Small intestine (tissue), 16 donors: ENCODE measurements at places on chromosomes 2 and 18.
A peak's percentile ranks its signal among the peaks of the same experiment; 100 is the strongest.

DNA sequence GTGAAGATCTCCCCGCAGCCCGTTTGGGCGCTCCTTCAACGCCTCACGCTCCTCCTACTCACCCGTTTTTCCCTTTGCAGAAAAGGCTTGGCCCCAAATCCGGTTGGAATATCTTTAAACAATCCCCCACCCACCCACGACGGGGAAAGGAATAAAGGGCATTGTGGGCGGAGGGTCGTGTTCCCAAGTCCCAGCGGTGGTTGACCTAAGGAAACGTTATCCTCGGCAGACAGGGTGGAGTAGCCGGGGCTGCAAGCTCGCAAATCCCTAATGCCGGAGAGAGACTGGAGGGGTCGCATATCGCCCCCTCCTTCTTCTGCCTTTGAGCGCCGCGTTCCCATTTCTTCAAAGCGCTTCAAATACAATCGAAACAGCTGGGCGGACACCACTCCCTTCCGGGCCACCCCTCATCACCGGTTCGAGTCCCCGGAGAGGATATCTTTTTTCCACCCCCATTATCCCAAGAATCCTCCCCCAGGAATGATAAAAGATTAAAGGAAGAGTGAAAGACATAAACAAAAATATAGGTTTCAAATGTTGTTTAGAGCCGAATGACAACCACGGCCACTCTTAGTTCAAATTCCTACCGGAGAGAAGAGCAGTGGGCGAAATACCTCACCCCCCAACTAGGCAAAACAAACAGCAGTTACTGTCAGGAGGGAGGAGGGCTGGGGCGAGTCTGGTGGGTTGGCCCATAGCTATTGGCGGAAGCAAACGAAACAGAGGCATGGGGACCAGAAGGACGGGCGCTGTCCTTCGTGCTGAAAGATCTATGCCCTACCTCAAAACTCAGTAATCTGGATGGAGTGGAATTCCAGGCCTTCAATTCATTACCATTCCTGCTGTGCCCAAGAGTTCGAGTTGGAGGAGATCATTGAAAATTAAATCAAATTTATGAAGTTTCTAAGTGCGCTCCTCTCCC lies 2.8 kb upstream of the GAD1 start:
- no peak overlapping the region for H3K4me3 ChIP-seq
- no peaks in the 10 kb centered on the region for H3K36me3 ChIP-seq
- DNase-seq, result peak; percentile 15
- H3K27ac ChIP-seq, result no peak overlapping the region
- H3K4me1 ChIP-seq, result peaks cover 7% of the 10 kb centered on the region
- H3K27me3 ChIP-seq, result peaks cover 63% of the 10 kb centered on the region

DNA sequence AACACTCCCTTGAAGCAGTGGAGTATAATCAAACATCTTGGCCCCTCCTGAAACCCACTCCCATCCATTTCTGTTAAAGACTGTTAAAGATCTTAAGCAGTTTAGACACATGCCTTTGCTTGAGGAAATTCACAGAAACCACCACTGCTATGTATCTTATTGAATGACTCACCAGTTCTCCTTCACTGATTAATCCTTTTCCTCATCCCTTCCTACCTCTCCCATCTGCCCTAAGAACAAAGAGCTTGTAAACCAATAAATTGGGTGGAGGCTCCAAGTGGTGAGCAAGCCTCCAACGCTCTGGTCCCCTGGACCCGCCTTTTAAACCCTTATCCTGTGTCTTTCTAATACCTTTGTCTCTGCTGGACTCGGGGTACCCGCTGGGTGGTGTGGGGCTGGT lies 746.1 kb downstream of the LRP1B start:
- no peaks in the 10 kb centered on the region for H3K36me3 ChIP-seq
- no peak overlapping the region for H3K4me3 ChIP-seq
- DNase-seq, result no peak
- H3K27ac ChIP-seq, result no peak overlapping the region

GRCh38 chr2:237465515-237466148 lies 21.4 kb upstream of the MLPH start:
- no peaks in the 10 kb centered on the region for H3K36me3 ChIP-seq
- no peak overlapping the region for H3K4me3 ChIP-seq
- H3K4me1 ChIP-seq, result no peaks in the 10 kb centered on the region
- no peaks in the 10 kb centered on the region for H3K27me3 ChIP-seq
- DNase-seq, result no peak

- H3K36me3 ChIP-seq, result no peaks in the 10 kb centered on the region
- peaks cover 4% of the 10 kb centered on the region for H3K27me3 ChIP-seq
- H3K4me1 ChIP-seq, result no peaks in the 10 kb centered on the region
- no peak overlapping the region for H3K27ac ChIP-seq
Observed at GRCh38 chr2:98282109-98282508, 64.1 kb upstream of the CNGA3 start.

- peaks cover under 1% of the 10 kb centered on the region for H3K4me1 ChIP-seq
- peak within 1 kb of the TSS; percentile 87 for H3K27ac ChIP-seq
- H3K27me3 ChIP-seq, result no peaks in the 10 kb centered on the region
- peak within 1 kb of the TSS; percentile 64 for H3K4me3 ChIP-seq
- DNase-seq, result peak; percentile 96
- no peaks in the 10 kb centered on the region for H3K36me3 ChIP-seq
Observed at GRCh38 chr2:227717687-227718567, at the start of gene SLC19A3. SLC19A3 (minus strand) TSS chr2:227718028; CDS start chr2:227702318, 15,710 bp downstream.

DNA sequence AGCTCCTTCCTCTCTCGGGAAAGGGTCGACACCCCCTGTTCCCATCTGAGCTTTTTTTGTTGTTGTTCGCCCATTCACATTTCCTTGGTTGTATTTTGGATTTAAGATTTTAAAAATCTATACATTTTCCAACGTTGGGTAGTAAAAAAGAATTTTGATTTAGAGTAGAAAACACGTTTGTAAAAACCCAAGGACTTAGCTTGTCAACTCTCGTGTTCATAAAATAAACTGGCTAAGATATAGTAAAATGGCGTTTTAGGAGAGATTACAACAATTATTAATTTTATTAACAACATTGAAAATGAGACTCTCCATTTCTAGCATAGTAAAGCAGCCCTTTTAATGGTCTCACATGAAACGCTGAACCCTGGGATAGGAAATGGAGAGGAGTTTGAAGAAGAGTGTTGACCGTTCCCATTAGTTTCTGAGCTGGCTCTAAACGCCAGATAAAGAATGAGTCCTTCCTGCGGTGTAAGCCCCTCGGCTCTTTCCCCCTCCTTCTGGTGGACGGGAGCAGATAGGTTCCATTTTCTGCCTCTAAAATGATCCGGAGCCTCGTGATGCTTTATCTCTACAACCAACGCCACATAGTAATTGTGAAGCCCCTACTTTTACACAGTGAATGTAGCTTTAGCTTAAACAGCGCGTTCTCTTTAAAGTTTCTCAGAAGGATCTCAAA lies 24.0 kb upstream of the ZNF516 start:
- no peaks in the 10 kb centered on the region for H3K4me1 ChIP-seq
- no peaks in the 10 kb centered on the region for H3K36me3 ChIP-seq
- H3K27ac ChIP-seq, result peak overlapping the region; percentile 80
- H3K4me3 ChIP-seq, result no peak overlapping the region

DNA sequence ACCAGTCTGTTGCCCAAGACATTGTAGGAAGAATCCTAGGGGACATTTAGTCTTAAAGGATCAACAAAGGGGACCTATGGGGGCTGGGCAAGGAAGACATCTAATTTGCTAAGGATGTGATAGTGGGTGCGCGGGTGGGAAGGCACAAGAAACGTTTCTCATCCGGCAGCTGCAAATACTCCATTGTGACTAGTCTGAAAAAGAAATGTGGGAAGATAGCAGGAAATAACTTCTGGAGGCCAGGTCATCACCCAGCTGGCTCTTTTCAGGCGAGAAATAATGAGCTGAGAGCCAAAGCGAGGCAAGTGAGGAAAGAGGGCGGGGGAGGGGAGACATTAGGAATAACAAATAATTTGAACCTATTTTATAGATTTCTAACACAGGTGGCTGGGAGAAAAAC lies 70.3 kb upstream of the NCK2 start:
- H3K27ac ChIP-seq, result no peak overlapping the region
- DNase-seq, result no peak
- peaks cover 3% of the 10 kb centered on the region for H3K27me3 ChIP-seq
- no peak overlapping the region for H3K4me3 ChIP-seq
- H3K36me3 ChIP-seq, result no peaks in the 10 kb centered on the region
- no peaks in the 10 kb centered on the region for H3K4me1 ChIP-seq

DNA sequence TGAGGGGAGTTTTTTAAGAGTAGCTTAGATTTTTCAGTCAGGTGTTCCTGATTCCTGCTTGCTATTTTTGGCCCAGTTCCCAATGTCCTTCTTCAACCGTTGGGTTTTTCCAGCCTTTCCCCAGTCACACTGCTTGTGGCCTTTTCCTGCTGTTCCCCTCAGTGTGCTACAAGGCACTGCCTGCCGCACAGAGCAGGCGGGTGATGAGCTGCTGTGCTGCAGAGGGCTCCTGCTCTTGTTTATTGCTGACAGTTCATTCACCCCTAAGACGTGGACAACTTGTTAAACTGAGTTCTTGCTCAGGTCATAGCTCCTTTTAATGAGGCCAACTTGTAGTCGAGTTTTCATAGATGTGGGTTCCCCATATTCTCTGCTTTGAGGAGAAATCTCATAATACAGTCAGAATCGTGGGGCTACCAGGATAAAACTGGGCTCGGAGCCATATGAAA lies 20.6 kb downstream of the EIF4E2 start:
- H3K36me3 ChIP-seq, result peaks cover 44% of the 10 kb centered on the region
- H3K27me3 ChIP-seq, result no peaks in the 10 kb centered on the region
- DNase-seq, result no peak
- H3K27ac ChIP-seq, result no peak overlapping the region
- no peaks in the 10 kb centered on the region for H3K4me1 ChIP-seq
- no peak overlapping the region for H3K4me3 ChIP-seq
